ENCODE measurements at places on chromosomes 2 and 18.

DNA sequence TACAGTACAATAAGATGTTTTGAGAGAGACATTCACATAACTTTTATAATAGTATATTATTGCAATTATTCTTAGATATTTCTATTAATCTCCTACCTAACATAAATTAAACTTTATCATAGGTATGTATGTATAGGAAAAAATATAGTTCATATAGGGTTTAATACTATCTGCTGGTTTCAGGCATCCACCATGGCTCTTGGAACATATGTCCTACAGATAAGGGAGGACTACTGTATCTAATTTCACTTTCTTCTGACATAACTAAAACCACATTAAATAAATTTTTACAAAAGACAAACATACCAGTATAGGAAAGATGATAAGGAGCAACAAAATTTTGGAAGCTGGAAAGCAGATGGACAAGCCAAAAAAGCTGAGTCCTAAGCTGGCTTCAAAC is 67.9 kb upstream of the TMEM17 start:
- no peak for DNase-seq

DNA sequence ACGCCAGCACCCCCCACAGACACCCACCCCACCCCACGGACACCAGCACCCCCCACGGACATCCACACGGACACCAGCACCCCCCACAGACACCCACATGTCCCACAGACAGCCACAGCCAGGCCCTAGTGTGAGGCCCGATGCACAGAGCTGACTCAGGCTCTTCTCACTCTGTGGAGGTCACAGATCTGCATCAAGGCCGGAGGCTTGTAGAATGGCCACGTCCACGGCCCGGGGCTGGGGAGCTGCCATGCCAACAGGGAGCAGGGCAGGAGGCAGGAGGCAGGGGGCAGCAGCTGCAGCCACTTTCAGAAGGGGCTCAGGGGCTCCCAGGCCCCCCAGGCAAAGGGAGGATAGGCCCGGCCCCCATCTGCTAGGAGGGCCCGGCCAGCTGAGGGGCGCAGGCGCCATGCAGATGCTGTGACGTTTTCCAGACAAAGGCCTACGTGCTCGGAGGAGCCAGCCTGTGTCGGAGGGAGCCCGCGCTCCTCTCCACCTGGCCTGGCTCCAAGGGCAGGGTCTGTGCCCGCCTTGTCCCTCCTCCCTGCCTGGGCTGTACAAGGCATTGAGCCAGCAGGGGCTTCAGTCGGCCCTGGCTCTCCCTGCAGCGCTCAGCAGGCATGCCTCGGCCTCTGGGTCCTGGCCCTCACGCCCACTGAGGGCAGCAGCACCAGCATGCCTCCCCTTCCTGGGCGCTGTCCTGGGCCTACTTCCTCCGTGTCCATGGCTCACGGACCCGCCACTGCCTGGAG is 249.0 kb downstream of the TWIST2 start:
- DNase-seq: no peak

DNA sequence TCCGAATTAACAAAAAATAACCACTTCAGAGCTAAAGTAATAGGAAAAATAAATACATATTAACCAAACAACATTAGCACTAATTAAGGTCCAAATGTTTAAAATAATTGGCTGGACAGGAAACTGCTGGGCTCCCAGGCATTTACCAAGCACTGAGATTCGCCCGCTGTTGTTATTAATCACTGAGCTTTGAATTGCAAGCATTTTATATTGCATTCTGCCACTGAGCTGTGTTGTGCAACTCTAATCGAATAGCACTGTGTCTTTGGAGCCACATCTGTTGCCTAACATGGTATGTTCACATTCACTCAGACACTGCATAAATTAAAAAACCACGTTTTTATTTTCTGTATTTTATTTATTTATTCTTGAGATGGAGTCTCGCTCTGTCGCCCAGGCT is 88.9 kb downstream of the SOWAHC start:
- DNase-seq: no peak

- no peak for DNase-seq
Observed at GRCh38 chr2:156115338-156115737, 217.2 kb downstream of the NR4A2 start.

GRCh38 chr2:1514391-1515072 is 101.3 kb downstream of the TPO start:
- DNase-seq: no peak

DNA sequence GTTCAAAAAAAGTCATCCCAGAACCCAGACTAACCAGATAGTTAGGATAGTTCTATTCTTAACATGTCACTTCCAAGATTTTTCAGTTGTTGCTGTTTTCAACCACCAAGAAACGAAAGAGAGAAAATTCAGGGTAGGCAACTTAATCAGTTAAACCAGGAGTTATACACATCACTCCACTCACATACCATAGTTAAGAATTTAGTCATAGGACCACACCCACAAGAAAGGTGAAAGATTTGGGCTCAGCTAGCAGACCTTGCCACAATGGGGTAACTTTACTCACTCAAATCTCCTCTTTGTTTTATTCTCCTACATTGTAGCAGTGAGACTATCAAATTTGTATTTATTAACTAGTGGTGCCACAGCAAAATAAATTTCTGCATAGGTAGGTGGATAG is 473.6 kb downstream of the NUP35 start:
- no peak for DNase-seq

All from putamen (tissue), 1 donor.